ENCODE measurements at places on chromosomes 5 and 9. TPM values are rescaled to one million over a fixed set of nuclear protein-coding genes. Genes with fewer than 3 reads are reported as not detected.

FAM169A gene
- 2.1 TPM for total RNA-seq

NPDC1 gene
- total RNA-seq: 119 TPM

TMOD1 gene
- total RNA-seq: 71.0 TPM

C7 gene
- total RNA-seq: 1,019 TPM

GABRA6 gene
- total RNA-seq: not detected

PDE6A gene
- not detected for total RNA-seq

KIF20A gene
- total RNA-seq: 0.50 TPM

SPATA31C1 gene
- total RNA-seq: not detected

DNA sequence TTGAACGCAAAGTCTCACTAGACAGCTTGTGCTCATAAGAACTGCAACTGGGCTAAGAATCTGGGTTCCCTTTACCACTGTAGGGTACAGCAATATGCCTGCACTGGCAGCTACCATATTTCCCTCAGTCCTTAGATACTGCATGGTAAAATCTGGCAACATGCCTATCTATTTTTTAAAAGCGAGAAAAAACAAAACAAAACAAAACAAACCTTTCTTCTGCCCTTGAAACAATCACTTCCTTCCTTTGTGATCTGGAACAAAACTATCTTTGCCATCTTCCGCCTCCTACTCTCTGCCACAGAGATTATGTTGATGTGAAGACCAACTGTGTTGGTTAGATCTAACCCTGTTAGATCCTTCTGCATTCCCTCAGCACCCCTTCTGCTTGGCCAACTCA lies 242.9 kb downstream of the EBF1 start:
- no peak for DNase-seq

DNA sequence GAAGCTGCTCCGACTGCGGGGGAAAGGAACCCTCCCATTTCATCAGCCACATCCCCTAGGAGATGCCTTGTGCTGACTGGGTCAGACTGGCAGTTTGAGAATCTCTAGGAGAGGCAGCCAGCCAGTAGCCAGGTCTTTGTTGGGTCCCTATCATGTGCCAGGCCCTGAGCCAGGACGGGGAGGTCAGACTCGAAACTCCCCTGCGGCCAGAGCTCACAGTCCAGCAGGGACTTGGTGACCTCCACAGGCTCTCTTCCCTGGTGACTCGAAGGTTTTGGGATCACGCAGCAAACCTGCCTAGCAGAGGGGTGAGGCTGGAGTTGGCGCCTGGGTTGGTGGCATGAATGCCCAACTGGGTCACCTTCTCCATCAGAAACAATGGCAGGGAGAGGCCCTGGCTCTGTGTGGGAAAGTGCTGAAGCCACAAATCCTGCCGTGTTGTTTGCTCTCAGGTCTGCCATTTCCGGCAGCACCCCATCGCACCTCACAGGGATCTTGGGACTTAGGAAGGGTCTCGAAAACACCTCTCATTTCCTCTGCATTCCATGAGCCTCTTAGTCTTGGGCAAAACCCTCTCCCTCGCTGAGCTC lies 14.4 kb upstream of the ORM1 start:
- peak; percentile 83 for DNase-seq

- DNase-seq: no peak
Measured at GRCh38 chr5:76202182-76202581, 119.0 kb downstream of the SV2C start.

- DNase-seq: no peak
Measured at GRCh38 chr9:36163786-36164170, 5.4 kb upstream of the CCIN start.

DNA sequence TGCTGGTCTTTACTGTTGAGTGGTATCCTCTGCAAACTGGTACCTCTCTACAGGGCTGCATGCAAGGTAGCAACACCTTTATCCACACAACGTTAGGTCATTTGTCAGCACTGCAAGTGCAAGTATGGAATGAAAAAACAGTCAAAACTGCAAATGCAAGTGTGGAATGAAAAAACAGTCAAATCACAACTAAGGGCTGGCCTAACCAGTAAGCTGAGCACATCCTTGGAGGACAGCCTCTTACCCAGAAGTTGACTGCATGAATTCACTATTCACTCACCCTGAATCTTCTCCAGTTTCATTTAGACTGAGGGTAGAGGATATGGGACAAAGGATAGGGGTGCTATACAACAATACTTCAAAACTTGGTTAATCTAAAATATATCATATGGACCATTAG lies 158.4 kb downstream of the PPP2R2B start:
- DNase-seq: no peak

DNA sequence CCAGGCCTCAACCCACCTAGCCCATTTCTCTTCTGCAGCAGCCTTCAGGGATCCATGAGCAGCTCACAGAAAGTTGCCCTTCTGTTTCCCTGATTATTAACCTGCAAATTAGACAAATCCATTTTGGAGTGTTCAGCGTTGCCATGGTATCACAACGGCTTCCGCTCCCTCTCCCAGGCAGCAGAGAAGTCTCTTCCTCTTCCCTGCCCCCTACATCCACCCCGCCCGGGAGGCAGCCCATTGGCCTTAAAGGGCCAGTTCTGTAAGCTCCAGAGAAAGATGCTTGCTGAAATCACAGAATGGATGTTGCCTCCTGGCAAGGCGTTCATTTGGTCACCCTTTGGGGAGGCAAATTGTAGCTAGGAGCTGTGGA lies 47.7 kb upstream of the BOD1 start:
- DNase-seq: no peak

DNA sequence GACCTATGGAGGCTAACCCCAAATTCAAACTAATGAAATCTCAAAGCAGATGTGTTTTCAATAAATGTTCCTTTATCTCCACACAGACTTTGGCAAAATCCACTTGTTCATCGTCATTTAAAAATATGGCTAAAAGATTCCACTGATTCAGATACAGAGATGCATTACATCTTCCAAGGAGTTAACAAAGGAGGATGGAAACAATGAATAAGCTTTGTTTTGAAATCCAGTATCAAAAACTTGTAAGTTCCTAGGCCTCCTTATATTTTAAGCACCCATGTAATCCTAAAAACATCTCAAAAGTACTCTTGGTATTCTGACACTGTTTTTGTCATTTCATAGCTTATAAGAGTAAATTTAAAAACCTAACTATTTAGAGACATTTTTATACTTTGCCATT lies 345.6 kb upstream of the ACTBL2 start:
- DNase-seq: no peak

DNA sequence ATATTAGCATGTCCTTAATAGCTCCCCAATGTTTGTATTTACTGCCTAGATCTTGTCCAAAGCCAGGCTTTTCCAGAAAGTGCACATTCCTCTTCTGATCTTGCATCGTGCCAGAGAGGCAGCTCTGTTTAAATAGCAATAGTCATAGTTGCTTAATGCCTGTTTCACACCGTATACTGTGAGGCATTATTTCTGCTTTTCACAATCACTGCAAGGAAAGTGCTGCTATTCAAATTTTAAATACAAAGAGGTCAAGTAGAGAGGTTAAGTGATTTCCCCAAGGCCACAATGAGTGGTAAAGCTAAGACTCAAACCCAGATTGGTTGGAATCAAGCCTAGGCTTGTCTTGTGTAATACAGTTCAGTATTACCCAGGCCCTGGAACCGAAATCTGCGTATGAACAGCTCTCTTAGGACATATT lies 153.6 kb downstream of the SNX18 start:
- no peak for DNase-seq

- no peak for DNase-seq
Measured at GRCh38 chr5:74648835-74649293, 8.3 kb upstream of the ENC1 start.

- no peak for DNase-seq
Measured at GRCh38 chr5:101346447-101346846, 443.4 kb upstream of the ST8SIA4 start.

DNA sequence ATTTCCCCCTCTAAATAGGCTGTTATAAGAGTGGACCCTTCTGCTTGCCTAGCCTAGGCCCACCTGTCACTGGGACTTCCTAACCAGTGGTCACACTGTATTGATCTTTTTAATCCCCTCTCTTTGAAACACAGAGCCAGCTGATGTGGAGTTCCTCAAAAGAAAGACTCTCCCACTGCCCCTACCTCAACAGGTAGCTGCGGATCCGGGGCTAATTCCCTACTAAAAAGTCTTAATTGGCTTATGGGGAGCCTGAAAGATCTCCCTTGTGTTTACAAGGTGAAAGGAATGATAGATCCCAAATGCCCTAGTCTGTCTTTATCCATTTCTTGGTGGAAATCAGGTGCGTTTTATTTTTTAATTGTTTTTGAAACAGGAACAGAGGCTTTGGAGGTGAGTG lies 2.0 kb downstream of the NEUROG1 start:
- no peak for DNase-seq

DNA sequence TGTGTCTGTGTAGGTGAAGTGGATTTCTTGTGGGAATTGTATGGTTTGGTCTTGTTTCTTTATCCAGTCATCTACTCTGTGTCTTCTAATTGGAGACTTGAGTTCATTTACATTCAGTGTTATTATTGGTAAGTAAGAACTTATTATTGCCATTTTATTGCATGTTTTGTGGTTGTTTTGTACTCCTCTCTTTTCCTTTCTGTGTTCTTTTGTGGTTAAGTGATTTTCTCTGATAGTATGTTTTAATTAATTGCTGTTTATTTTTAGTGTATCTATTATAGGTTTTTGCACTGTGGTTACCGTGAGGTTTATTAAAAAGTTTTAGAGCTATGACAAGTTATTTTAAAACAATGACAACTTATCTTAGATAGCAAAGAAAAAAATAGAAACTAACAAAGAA lies 8.1 kb downstream of the POLK start:
- no peak for DNase-seq

DNA sequence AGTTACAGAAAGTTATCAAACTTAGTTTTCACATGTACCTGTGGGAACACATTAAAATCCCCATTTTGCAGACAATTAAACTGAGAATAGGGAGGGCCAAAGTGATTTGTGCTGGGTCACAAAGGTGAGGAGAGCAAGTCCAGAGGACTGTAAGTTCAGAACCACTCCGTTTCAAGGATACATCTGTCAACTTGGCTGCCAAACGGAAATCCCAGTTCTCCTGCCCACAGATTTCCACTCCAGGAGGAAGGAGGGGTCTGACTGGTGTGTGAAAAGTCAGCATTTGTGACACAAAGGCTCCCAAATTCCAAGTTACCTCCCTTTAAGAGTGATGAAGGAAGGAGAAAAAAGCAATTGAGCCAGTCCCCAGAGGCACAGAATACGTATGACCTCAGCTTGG lies 42.3 kb downstream of the PRELID2 start:
- no peak for DNase-seq

DNA sequence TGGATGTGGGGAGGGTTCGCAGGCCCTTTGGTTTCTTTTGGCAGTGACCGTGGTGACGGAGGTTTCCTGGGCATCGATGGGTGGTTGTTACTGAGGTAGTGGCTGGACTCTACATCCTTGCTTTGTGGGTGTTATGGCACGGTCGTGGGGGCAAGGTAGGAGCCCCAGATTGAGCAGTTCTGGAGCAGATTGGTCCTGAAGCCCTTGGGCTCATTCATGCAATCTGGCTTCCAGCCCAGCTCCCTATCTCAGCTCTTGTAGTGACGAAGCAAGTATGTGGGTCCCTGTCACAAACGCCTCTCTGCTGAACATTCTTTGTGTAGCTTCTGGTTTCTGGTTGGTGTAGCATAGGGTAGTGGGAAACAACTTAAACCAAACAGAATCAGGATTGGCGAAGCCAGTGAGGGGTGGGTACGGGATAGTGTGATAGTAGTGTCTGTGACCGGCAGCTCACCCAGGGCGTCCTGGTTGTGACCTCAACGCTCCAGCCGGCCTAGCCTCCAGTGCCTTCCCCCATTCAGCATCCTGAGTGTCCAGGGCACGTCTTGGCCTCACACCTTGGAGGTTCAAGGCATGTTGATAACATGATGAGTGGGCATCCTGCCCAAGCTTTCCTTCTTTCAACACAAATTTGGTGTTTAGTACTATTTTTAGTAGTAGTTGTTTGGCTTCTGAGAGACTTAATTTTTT lies 2.9 kb downstream of the NDUFS6 start:
- DNase-seq: no peak

GRCh38 chr5:76548525-76549229 lies 74.5 kb downstream of the F2RL2 start:
- no peak for DNase-seq

- no peak for DNase-seq
Measured at GRCh38 chr9:113463418-113464285, at the start of gene RGS3. RGS3 (plus strand) TSS chr9:113463727; CDS start chr9:113463803, 76 bp downstream.

DNA sequence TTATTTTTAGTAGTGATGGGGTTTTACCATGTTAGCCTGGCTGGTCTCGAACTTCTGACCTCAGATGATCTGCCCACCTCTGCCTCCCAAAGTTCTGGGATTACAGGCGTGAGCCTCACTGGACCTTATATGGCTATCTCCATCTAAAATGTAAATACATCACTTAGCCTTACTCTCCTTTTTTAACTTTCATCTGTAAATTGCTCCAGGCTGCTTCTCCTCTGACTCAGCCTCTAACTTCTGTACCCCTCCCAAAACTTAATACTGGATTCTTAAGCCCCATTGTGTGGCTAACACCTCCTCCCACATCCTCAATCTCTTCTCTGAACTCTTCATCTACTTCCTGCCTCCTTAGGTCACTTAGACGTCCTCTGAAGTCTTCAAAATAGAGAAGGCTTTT lies 4.0 kb downstream of the SNX30 start:
- no peak for DNase-seq

GRCh38 chr5:90709323-90710155 lies 150.9 kb downstream of the ADGRV1 start:
- no peak for DNase-seq

- no peak for DNase-seq
Measured at GRCh38 chr9:122111413-122112085, 18.4 kb upstream of the TTLL11 start.

- no peak for DNase-seq
Measured at GRCh38 chr9:134340475-134341160, 14.4 kb downstream of the RXRA start.

DNA sequence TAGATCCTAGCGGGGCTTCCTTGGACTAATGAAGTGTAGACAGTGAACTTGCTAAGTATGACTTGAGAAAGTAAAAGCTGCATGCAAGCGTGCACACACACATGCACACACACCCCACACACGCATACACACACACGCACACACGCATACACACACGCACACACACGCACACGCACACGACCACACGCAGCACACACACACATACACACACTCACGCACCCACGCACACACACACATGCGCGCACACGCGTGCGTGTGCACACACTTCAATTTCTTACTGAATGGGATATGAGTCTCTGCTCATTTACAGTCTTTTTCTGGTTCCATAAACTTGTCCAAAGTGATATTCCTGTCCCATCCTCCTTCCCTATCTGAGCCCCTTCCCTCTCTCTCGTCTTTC lies 41.2 kb downstream of the MSX2 start:
- DNase-seq: no peak

GRCh38 chr9:2050236-2050635 lies 35.1 kb downstream of the SMARCA2 start:
- DNase-seq: no peak

DNA sequence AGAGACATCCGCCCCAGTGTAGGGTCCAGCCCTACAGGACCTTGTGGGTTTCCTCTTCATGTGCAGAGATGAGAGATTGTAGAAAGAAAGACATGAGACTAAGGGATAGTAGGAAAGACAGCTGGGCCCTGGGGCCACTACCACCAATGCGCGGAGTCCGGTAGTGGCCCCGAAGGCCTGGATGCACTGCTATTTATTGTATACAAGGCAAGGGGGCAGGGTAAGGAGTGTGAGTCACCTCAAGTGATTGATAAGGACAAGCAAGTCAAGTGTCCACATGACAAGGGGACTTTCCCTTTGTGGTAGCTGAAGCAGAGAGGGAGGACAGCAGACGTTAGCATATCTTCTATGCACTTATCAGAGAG lies 6.2 kb upstream of the TMEM141 start:
- no peak for DNase-seq
